Stimulated activated CD8-positive, alpha-beta memory T cell treated with anti-CD3 and anti-CD28 coated beads, Interleukin-4, amount 100 ng/mL, for 24 hours (primary cell): ENCODE measurements at places on chromosomes 3 and 15.

DNA sequence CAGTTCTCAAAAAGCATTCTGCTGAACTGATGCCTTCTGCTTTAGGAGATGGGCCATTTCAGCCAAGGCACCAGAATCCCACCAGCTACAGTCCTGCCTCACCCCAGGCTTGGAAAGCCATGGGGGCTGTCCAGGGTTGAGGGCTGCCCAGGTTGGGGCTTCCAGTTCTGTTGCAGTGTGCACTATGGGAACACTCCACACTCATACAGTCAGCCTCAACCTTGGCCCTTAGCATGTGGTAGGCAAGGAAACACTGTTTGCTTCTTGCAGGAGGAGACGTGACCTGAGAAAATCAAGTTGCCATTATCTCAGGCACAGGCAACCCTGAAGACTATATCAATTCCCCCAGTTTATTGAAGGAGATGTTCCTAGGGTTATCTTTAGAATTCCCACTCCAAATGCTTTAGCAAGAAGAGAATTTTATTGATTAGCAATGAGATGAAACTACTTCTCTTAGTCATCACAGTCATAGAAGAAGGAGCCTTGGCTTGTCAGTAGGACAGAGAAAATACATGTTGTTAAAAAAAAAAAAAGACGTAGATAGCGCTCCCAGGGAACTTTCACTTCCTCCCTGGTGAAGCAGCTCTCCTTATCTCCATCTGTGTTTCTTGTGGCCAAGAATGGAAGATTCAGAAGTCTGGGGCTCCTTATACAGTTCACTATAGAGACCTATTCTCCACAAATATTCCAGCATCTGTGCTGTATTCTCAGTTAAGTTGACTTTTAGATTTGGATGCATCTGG is 38.3 kb upstream of the IL12A start:
- DNase-seq: no peak

GRCh38 chr15:63044077-63044644 is 1.6 kb downstream of the TPM1 start:
- DNase-seq: no peak

- no peak for DNase-seq
Observed at GRCh38 chr3:136694321-136694720, 57.9 kb downstream of the STAG1 start.

DNA sequence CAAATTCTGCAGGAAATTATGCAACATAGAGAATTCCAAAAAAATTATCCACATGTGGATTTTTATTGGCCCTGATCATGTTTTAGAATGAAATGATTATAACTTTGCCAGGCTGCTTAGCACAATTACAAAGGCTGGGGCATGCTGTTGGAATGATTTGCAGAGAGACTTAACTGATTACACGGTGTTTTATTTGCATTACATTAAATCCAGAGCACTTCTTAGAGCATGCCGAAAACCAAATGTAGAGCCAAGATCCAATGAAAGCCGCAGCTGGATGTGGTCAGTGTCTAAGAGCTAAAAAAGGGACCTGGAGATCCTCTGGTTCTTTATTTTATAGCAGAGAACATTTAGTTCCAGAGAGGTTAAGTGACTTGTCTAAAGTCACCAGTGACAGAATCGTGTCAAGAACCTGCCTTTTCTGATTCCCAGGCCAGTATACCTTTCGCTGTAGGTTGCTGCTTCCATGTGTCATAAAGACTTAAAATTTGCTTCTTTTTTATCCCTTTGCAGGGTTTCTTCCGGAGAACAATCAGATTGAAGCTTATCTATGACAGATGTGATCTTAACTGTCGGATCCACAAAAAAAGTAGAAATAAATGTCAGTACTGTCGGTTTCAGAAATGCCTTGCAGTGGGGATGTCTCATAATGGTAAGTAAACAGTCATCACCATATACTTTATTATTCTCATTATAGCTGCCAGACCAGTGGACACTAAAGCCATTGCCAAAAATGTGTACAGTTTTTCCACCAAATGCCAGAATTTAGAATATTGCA is 92.0 kb upstream of the TSEN2 start:
- no peak for DNase-seq

DNA sequence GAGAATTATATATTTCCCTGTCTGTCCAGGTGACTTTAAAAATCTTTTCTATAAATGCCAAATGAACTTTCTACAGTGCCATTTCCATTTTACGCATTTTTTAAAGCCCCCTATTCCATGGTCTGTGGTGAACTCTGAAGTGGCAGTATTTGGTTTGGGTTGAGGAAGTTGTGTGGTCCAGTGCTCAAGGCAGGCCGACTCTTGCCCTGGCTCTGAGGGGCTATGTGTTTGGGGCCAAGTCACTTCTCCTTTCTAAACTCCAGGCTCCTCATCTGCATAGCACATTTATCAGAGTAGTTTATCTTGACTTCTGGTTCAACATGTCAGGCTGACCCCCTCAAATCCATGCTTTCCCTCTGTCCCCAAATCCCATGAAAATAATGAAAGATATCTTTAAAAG is 14.1 kb downstream of the TTC21A start:
- DNase-seq: no peak

DNA sequence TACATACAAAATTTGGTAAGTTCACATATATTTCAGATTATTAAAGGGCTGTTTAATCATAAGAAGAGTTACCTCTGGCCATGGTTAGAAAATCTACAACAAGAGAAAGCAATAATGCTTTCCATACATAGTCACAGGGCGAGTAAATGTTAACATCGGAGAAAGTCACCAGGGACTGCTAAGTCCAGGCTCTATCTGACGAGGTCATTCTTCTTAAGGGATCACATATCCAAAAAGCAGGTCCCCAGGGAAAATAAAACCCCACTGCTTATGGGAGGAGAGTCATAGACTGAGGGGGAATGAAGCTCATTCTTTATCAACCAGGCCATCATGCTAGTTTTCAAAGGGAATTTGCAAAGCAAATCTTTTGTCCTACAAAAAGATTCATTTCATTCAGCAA is 3.1 kb downstream of the PCYT1A start:
- DNase-seq: no peak

- DNase-seq: no peak
Observed at GRCh38 chr3:145716519-145716918, 444.5 kb downstream of the PLOD2 start.

DNA sequence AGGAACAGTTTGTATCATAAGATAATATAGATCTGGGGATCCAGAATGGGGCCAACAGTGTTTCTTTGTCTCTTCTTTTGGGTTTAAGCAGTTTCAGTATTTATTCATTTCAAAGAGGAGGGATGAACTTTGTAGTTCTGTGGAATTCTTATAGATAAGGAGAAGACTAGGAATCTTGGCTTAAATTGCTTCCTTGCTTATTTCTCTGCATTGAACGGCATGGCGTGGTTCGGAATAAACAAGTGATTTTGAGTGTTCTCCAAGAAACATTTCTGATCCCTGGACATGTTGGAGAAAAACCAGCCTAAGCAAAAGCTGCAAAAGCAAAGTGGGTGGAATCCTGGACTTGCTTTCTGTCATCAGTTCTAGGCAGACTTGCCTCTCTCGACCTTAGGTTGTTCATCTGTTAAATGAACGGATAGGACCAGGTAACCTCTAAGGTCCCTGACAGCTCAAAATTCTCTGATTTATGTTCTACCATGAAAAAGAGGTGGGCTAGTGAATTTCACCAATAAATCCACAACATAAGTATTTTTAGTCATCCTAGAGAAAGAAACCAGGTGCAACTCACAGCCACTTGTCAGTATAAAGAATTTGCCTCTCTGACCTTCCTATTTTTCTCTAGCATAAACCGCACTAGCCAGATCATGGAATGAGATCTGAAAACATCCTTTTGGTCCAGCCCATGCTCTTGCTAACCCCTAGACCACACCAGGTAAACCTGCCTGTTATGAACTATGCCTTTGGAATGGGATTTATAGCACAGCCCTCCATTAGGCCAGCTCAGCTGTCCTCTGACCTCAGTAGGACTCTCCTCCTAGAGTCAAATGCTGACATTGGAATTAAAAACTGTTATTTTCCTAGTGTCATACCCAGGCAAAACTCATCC is 78.8 kb downstream of the CLDN11 start:
- DNase-seq: no peak
